ENCODE measurements at places on chromosomes 6 and 20.

DNA sequence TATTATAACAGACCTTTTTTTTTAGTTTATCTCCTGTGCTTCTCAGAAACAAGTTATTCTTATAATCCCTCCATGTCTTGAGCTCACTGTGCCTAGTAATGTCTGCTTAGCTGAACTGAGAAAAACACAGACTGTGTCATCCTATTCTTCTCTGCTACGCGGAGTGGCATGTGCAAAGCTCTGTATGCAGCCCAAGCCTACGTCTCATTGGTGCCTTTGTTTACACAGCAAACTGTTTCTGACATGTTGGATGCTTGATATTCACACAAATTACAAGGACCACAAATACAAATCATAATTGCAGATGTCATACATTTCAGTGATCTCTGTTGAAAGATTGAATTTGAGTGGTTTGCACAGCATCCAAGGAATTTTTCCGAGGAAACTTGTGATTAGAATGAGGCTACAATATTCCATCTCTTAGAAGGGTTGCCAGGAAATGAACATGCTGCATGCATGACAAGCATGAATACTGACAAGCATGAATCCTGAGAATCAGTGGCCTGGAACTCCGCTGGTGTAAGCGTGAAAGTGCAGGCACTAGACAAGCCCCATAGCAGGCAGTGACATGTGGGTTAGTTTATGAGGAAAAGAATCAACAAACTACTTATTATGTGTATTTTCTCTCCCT, 128.4 kb upstream of the SGK1 start:
- DNase-seq, result no peak

- no peak for DNase-seq
Observed at GRCh38 chr6:30194797-30195690, 18.2 kb downstream of the TRIM26 start.

DNA sequence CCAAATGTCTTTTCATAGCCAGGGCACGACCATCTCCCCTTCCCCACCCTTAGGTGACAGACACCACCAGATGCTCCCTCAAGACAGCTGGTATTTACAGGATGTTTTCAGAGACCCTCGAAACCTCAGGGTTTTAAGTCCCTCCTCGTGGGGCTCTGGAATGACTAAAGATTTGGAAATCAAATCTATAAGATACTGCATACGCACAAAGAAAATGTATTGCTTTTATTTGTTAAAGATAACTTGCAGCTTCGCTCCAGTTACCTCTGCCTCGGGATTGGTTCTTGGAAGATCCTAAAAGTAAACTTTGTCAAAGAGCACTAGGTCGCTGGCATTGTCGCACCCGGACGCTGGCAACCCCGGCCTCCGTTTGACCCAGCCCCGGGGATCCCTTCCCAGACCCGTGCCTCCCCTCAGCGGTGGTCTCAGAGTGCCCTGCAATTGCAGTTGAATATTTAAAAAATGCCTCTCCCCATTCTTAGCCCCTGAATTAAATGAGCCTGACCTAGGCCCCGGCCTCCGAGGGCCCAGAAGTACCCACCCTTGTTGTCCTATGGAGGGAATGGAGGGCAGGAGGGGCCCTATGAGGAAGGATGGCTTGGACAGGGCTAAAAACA, 7.1 kb downstream of the PAX1 start:
- no peak for DNase-seq

DNA sequence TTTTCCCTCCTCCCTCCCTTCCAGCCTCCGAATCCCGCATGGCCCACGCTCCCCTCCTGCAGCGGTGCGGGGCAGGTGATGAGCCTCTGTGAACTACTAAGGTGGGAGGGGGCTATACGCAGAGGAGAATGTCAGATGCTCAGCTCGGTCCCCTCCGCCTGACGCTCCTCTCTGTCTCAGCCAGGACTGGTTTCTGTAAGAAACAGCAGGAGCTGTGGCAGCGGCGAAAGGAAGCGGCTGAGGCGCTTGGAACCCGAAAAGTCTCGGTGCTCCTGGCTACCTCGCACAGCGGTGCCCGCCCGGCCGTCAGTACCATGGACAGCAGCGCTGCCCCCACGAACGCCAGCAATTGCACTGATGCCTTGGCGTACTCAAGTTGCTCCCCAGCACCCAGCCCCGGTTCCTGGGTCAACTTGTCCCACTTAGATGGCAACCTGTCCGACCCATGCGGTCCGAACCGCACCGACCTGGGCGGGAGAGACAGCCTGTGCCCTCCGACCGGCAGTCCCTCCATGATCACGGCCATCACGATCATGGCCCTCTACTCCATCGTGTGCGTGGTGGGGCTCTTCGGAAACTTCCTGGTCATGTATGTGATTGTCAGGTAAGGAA, at the start of gene OPRM1:
Gene OPRM1, plus strand, starts transcription at position 10 of the 612 bp plus-strand sequence. Its CDS starts 305 bp downstream, at position 315.
- peak; percentile 77 for DNase-seq

- no peak for DNase-seq
Observed at GRCh38 chr6:156398371-156398770, 378.8 kb upstream of the ARID1B start.

DNA sequence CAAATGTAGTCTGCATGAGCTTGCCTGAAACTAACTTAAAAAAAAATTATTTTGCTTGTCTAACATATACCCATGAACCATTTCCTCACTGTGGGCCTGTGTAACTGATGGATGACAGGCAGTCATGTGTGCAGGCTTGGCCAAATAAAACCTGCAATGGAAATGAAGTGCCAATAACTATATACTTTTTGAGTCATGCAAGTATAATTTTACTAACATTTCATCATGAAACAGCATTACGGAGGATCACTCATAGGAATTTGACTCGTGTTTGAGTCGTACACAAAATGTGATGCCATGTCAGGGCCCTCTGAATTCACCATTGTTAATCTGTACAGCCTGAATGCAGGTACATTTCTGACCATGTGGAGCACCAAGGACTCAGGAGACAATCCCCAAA, 46.6 kb downstream of the HDDC2 start:
- no peak for DNase-seq

GRCh38 chr20:32517914-32518592, 67.1 kb downstream of the NOL4L start:
- no peak for DNase-seq

- DNase-seq, result no peak
Observed at GRCh38 chr20:531608-532007, 12.0 kb downstream of the CSNK2A1 start.

DNA sequence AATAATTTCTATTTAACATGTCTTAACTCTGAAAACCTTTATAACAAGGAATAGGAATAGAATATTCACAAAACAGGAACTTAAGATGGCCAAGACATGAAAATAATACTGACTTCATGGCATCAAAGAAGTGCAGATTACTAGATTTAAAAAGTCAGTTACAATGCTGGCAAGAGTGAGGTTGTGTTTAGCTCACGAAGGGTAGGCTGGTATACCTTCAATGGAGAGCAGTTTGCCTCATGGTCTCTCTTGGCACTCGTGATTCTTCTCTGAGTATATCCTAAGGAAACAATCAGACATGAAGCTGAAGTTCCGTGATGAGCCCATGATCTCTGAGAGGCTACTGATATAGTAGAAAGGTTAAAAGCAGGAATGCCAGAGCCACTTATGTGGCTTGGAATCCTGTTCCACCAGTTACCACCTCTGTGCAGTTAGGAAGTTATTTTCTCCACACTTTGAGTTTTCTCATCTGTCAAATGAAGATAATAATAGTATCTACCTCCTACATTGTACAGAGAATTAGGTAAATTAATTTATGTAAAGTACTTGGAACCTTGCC, 7.2 kb downstream of the NCOA7 start:
- DNase-seq, result no peak

All from hepatocyte (in vitro differentiated cells).